Head of caudate nucleus (tissue), 42 donors: ENCODE measurements at places on chromosomes 1 and 21.

GRCh38 chr21:17768840-17769446 lies 50.2 kb downstream of the C21orf91 start:
- DNase-seq = no peak

DNA sequence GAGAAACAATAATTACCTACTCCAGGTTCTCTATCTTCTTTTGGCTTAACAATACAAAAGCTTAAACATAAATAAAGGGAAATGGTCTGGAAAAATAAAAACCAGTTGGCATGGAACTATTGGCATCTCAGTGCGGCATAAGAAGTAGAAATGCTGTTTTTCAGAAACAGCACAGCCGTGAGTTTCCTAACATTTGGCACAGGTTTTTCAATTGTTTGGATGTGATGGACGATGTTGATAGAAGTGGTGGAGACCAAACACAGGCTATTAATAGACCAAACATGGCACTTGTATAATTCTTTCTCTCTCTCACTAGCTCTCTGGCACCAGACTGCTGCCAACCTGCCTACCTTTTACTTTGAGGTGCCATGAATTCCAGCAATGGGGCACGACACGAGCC lies 36.2 kb downstream of the KCNN3 start:
- no peak for DNase-seq

GRCh38 chr1:175870217-175870616 lies 126.8 kb upstream of the TNR start:
- peak; percentile 44 for DNase-seq

- peak; percentile 93 for DNase-seq
Measured at GRCh38 chr21:43810505-43811261, 21.3 kb downstream of the RRP1 start.

DNA sequence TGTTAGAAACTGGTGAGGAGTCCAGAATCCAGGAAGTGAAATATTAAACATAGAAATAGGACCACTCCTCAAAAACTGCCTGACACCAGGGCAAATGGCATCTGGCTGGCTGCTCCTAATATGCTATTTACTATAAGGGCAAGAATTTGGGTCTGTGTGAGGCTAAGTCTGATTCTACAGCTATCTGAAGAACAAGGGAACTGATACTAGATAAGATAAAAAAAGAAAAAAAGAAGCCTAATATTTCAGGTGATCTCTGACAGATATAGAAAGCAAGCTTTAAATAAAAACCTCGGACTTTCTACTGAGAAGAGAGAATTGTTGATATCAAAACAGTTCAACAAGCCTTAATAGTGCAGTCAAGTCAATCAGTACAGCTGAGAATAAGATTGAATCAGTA lies 42.1 kb upstream of the VAV3 start:
- no peak for DNase-seq

DNA sequence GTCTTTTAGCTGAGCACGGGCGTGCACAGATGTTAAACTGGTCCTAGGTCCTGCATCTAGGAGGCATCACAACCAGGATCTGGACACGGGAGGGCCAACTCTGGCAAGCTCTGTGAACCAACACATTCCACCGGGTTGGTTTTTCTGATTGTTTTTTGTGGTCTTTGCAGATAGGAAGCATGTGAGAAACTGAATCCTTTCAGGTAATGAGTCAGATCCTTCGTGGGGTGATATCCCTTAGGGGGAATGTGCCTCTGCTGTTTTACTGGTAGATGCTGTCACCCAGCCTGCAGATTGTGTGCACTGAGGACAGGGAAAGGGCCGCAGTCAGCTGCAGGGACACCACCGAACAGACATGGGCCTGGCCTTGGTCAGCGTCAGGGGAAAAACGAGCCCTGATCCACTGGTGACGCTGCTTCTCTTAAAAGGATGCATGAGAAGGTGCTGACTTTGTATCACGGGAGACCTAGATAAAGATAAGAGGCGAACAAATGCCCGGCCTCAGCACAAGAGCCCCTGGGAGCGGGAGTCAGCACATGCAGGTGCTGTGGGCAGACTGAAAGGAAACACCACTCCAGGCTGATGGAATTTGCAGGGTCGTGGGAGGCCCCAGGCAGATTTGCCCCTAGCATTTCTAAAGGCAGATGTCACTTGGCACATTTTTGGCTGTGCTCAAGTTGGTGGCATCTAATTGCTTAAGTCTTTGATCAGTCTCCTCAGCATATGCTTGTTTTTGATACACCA lies 51.1 kb downstream of the DOP1B start:
- no peak for DNase-seq

DNA sequence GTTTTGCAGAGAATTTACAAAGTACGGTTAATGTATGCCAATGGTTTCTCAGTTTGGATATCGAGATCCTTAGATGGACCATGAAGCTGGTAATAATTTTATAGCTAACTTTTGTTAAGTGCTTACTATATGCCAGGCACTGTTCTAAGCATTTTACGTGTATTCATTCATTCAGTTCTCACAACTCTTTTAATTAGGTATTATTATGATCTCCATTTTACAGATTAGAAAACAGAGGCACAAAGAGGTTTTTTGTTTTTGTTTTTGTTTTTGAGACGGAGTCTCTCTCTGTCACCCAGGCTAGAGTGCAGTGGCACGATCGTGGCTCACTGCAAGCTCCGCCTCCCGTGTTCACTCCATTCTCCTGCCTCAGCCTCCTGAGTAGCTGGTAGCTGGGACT lies 7.2 kb downstream of the RPRD2 start:
- DNase-seq = no peak

DNA sequence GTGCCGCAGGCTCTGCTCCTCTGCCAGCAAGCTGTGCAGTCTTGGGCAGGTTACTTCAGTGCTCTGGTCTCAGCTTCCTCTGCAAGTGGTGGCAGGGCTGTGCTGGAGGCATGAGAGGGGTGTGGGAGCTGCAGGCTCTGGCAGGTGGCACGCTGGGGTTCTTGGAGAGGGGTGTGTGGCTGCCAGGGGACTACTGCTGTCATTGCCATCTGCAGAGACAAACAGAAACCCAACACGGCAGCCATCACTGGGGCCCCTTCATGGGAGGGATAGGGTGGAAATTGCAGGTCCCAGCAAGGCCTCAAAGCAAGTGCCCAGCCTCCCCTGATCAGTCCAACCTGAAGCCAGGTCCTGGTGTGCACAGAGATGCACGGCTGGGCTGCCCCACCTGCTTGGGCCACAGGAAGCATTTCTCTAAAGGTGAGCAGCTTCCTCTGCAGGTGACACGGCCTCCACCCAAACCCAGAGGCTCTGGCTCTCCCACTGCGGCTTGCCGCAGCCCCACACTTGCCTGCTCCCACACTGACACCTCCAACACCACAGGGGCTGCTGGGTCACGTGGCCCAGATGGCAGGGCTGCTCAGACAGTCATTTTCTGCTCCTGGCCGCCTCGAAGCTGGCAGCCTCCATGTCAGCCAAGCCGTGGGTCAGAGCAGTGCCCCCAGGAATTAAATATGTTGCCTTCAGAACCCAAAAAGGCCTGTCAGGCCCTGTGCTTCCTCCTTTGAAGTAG lies 4.1 kb upstream of the COL6A2 start:
- DNase-seq = no peak

- DNase-seq = peak; percentile 41
Measured at GRCh38 chr1:63124666-63125191, 197.6 kb upstream of the FOXD3 start.

- DNase-seq = peak; percentile 68
Measured at GRCh38 chr1:116373431-116374352, 648 bp downstream of the ATP1A1 start.

GRCh38 chr1:37372302-37372701 lies 102.1 kb upstream of the ZC3H12A start:
- DNase-seq = no peak

- no peak for DNase-seq
Measured at GRCh38 chr1:23722652-23723051, 20.6 kb upstream of the ELOA start.

- no peak for DNase-seq
Measured at GRCh38 chr1:208030288-208031091, 119.6 kb upstream of the CD34 start.

GRCh38 chr1:245751116-245751515 lies 596.3 kb downstream of the KIF26B start:
- no peak for DNase-seq

- DNase-seq = no peak
Measured at GRCh38 chr1:94275083-94275482, 37.7 kb upstream of the ARHGAP29 start.

GRCh38 chr1:24963099-24963872 lies 33.2 kb upstream of the RUNX3 start:
- DNase-seq = no peak

DNA sequence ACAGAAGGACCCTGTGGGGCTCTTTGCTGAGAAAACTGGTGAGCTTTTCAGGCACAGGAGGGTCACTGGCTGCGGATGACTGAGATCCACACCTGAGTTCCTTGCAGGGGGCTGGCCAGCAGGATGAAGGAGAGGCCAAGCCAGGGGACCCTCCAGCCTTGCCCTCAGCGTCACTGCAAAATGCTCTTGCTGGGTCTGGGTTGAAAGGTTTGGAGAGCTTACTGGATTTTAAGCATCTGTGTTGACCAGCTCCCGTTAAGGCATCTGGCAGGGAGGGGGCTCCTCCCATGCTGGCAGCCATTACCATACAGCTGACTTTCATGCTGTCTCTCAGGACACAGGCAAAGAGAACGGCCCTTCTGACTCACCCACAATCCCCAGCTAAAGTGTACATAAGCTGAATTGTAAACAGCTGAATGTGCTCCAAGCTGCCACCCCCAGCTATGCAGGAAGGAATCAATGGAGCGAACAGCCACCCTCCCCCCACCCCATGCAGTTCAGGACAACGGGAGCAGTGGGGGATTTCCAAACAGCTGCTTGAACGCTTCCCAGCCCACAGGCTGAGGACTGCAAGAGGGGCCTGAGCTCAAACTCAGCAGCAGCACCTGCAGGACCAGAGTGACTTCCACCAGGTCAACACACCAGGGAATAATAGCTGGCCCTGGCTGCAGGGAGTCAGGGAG lies 21.3 kb upstream of the A3GALT2 start:
- DNase-seq = peak; percentile 81

DNA sequence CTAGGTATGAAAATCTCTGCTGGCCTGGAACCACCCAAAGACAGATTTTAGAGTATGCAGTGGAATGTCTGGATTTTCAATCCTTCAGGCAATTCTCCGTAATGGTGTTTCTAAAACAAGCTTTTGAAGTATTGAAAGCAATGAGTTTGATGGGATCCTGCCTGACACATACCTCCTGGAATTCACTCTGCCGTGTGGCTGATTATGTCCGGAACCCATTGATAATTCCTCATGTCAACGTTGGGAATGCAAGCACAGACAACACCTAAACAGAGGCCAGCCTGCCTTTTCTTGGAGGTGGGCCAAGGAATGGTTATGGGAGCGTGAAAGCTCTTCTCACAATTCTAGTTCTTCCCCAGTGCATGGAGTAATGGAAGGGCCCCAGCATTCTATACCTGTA lies 168.9 kb upstream of the HMCN1 start:
- DNase-seq = no peak

DNA sequence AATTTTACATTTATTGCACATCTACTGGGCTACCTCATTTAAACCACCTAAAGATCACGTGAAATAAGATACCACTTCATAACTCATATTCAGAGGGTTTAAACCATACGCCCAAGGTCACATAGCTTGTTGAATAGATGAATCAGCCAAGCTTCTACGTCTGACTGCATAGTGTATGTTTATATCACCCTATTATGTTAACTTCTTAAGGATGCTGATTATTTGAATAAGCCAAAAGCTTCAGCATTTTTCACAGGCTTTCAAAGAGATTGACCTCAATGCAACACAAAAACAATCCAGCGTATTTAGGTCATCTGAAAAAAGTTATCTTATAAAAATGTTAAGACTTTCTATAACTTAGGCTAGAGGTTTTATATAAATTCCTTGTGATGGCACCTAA lies 373.8 kb downstream of the TGFB2 start:
- DNase-seq = no peak

- no peak for DNase-seq
Measured at GRCh38 chr1:85502625-85503083, 37.7 kb upstream of the DDAH1 start.

DNA sequence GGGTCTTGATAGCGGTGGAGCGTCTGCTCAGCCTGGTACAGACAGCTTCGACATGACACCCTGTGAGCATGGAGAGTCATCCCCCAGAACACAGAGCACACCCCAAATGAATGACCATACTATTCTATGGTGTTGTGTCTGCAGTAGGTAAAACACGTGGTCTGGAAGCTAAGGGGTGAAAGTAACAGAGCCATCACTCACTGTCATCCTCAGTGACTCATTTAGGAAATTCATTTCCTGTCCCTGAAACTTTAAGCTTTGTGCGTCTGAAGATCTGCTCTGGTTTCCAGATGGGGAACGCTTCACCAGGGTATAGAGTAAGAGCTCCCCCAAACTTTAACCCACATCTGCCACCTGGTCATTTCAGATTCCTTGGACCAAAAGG lies 94.8 kb upstream of the DISP3 start:
- DNase-seq = no peak

GRCh38 chr1:204915861-204916495 lies 45.3 kb downstream of the NFASC start:
- DNase-seq = no peak

GRCh38 chr21:25428537-25428936 lies 178.7 kb downstream of the MRPL39 start:
- no peak for DNase-seq

DNA sequence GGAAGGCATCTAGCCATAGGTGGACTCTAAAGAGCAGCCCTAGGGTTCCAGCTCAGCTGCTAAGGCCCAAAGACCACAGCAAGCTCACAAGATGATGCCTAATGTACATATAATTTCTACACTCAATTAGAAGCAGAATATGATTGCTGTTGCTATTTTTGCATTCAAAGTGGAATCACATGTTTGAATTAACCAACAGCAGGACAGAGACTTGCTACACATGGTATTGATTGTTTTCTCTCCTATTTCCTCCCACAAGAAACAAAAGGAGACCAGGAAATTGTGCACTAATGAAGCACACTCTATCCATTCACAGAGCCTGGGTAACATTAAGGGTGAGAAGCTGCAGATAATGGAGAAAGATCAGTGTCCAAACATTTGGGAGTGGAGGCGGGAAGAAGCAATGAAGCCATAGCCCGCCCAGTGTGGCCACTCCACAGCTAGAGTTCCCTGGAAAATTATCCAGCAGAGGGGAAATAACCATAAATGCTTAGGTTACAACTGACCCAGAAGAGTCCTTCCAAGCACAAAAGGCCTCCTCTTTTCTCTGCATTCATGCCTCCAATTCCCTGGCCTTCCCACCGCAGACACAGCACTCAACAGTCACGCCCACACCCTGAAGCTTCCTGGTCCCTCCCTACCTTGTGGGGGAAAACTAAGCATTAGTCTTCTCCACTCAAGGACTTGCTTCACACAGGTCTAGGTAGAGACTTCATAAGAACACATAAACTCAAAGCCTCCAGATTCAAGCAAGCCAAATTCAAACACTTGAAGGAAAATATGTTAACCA lies 7.5 kb downstream of the CNN3 start:
- no peak for DNase-seq

DNA sequence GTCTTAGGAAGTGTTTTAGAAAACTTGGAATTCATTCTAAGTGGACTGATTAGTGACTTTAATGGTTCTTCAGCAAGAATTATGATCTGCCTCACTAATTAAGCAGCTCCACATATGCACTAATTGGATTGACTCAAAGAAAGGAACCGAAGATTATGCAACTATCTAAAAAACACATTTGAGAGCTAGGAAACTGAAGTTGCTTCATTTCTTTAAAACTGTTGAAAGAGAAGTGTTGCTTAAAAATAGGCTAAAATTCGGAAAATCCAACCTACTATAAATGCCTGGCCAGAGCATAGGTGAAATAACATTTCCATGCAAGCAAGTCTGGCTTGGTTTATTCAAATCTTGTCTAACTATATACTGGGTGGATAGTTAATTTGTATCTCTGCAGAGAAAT lies 502.9 kb upstream of the ZRANB2 start:
- DNase-seq = no peak

- DNase-seq = no peak
Measured at GRCh38 chr21:26366781-26367180, 196.2 kb upstream of the APP start.

- DNase-seq = no peak
Measured at GRCh38 chr21:31555741-31556191, 103.7 kb upstream of the SOD1 start.
